ENCODE measurements at places on chromosomes 11 and 22.
A peak's percentile ranks its signal among the peaks of the same experiment; 100 is the strongest.

DNA sequence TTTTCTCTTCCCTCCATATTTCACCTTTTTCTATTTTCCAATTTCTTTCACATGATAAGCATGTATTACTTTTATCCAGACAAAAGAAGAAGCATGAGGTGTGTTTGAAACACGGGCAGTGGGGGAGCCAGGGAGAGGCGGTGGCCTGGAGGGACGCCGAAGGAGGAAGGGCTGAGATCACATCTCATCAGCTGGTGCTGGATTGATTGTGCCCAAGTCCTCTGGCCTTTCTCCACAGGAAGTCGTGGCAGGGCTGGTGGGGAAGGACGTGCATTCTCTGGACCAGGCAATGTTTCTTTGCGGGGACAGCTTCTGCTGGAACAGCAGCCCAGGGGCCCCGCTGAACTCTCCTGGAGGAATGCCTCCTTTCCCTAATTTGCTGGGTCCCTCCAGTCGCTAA, 82.9 kb downstream of the MIAT start:
- DNase-seq, result no peak

GRCh38 chr11:95791709-95792033, 1.4 kb downstream of the CEP57 start:
- no peak for DNase-seq

GRCh38 chr11:47378836-47379170, 456 bp upstream of the SPI1 start:
- no peak for DNase-seq

GRCh38 chr11:36577373-36577772, 9.6 kb downstream of the RAG1 start:
- no peak for DNase-seq

GRCh38 chr11:12454782-12455181, 77.4 kb downstream of the PARVA start:
- no peak for DNase-seq

DNA sequence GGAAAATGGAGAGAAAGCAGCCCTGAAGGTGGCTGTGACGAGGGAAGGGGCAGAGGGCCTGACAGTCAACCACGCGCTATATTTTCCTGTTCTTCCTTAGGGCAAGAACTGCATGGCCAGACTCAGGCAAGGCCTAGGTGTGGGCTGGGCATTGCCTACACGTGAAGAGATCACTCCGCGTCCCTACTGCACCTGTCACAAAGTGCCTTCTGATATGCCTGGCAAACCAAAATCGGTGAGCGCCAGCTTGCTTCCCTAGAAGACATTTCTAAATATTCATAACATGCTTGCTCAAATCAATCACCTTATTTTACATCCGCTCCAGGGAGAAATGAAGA, 6.3 kb downstream of the TMEM121B start:
- no peak for DNase-seq

GRCh38 chr22:37803639-37804351, 3.9 kb upstream of the GCAT start:
- no peak for DNase-seq

GRCh38 chr11:111416231-111416960, 37.3 kb upstream of the POU2AF1 start:
- no peak for DNase-seq

DNA sequence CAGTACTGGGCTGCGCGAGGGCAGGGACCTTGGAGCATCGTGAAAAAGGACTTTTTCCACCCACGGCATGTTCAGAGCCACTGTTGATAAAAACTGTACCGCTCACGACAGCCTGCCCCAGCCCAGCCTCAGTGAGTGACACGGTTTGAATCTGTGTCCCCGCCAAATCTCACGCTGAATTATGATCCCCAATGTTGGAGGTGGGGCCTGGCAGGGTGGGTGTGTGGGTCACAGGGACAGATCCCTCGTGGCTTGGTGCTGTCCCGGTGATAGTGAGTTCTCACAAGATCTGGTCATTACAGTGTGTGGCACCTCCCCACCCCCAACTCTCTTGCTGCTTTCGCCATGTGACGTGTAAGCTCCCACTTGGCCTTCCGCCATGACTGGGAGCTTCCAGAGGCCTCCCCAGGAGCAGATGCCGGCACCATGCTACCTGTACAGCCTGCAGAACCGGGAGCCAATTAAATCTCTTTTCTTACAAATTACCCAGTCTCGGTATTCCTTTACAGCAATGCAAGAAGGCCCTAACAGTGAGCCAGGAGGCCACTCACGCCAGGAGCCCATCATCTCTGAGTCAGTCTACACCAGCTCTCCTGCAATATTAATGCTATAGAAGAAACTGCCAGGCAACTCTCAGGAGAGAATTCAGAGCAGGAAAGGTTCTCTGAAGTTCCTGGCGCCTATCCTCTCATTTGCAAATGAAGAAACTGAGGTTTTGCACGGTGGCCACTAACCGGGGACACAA, 1.3 kb downstream of the TOLLIP start:
- DNase-seq, result peak; percentile 48

DNA sequence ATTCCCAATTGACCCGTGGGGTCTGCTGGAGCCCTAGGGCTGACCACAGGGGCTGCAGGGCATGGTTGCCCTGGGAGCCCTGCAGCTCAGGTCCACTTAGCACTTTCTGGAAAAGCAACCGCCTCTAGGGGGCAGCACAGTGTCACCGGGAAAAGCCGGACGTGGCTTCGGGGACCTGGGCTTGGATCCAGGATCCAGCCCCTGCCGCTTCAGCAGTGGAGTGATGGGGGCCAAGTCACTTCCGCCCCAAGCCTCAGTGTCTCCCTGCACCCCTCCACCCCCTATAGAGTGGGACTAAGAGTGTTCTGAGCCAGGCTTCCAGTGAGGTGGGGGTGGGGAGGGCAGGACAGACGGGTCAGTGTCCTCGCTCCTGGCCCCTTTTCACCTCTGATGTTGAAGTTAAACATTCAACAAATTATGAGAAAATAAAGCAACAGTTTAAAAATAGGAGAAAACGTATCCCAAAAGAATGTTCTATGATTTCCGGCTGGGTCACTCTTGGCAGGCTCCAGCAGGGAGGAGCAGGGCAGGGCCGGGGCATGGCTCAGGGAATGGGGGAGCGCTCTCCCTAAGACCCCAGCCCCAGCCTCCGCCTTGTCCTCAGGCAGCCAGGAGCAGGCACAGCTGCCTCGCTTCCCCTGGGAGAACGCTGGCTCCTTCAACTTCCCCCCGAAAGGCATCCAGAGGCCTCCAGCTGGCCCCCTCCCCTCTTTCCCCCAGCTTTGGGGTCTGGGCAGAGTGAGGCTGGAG, 96.5 kb upstream of the FGF3 start:
- peak; percentile 75 for DNase-seq

GRCh38 chr11:116797816-116798215, 6.1 kb upstream of the APOA5 start:
- DNase-seq, result no peak

DNA sequence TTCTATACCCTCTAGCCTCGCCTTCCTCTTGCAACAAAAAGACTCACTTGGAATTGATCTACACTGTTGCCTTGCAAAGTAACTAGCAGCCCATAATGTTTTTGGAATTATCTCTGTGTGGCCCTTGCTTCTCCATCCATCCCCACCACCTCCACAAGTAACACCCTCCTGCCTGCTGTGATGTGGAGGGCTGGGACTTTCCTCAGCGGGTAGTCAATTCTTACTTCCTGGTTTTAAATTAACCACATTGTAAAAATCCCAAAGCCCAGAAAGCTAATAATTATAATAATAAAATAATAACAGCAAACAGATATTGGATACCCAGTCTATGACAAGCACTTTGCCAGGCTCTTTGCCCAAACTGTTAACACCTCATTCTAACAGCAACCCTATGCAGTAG, 40.8 kb upstream of the GALNT18 start:
- no peak for DNase-seq

- no peak for DNase-seq
Measured at GRCh38 chr11:61996933-61997332, 29.5 kb upstream of the FTH1 start.

DNA sequence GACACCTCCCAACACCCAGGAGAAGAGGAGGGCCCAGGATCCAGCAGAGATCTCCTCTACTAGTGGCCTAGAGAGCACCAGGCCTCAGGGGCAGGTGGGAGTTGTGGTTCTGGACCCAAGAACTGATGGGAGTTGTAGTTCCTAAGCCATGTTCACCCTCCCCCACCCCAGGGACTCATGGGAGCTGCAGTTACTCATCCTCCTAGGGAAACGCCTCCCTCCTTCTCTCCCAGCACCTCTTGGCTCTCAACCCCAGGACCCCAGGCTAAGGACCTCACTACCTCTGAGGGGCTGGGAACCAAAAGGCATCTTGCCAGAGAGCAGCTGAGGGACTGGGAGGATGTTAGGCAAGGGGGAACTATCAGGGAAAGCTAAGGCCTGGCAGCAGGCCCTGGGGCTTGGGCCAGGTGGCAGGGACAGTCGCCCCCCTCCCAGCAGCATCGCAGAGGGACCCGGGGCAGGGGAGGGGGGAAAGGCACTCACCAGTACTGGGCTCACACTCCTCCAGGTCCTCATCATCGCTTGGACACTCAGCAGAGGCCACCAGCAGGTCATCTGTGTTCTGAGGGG, 28.9 kb downstream of the SLC22A12 start:
- peak; percentile 63 for DNase-seq

GRCh38 chr11:2301631-2302305, at the start of the genes C11orf21 and TSPAN32:
TSS of gene C11orf21 (minus strand) at chr11:2301918. CDS start at chr11:2301808, 110 bp downstream.
TSS of gene TSPAN32 (plus strand) at chr11:2302013. CDS start at chr11:2302150, 137 bp downstream.
- DNase-seq, result no peak

GRCh38 chr11:67240576-67241389, 25.5 kb upstream of the GRK2 start:
- DNase-seq, result peak; percentile 84

GRCh38 chr22:27801202-27801615, 347 bp downstream of the MN1 start:
- peak; percentile 56 for DNase-seq

- DNase-seq, result no peak
Measured at GRCh38 chr22:50723991-50724390, 14.0 kb upstream of the ACR start.

GRCh38 chr11:134738581-134738980, 326.5 kb upstream of the B3GAT1 start:
- DNase-seq, result no peak

DNA sequence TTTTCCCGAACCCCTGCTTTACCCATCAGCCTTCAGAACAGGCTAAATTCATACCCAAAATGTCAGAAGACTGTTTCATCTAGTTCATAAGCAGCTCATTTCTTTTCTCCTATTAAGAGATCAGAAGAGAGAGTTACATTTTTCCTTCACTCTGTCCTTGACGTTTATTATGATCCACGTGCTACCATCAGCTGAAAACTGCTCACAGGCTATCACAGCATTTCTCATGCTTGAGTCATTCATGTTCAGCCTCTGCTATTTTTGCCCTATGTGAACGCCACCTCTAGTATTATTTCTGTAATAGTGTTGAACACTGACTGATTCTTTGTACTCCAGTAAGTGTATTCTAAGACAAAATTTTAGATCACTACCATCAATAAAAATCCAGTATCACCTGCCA, 51.9 kb downstream of the SLC1A2 start:
- peak; percentile 83 for DNase-seq

GRCh38 chr11:86211619-86212018, 32.9 kb upstream of the EED start:
- no peak for DNase-seq

GRCh38 chr22:44286646-44287045, 26.1 kb downstream of the SHISAL1 start:
- DNase-seq, result no peak

DNA sequence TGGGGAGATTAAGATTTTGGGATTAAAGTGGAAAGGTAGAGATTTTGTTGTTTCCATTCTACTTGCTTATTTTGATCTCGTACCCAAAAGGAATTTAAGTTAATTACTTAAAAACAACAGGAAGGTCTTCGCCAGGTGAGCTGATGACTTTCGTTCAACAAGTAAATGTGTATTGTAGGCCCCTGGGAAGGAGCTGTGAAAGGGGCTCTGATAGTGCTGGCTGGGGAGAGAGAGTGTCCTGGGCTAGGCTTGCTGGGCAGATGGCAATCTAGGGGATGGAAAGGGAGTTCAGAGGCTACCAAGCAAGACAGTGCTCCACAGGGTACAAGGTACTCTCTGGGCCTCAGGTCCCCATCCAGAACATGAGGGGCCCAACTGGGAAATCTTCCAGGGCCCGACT, 189.4 kb downstream of the CEP164 start:
- no peak for DNase-seq

DNA sequence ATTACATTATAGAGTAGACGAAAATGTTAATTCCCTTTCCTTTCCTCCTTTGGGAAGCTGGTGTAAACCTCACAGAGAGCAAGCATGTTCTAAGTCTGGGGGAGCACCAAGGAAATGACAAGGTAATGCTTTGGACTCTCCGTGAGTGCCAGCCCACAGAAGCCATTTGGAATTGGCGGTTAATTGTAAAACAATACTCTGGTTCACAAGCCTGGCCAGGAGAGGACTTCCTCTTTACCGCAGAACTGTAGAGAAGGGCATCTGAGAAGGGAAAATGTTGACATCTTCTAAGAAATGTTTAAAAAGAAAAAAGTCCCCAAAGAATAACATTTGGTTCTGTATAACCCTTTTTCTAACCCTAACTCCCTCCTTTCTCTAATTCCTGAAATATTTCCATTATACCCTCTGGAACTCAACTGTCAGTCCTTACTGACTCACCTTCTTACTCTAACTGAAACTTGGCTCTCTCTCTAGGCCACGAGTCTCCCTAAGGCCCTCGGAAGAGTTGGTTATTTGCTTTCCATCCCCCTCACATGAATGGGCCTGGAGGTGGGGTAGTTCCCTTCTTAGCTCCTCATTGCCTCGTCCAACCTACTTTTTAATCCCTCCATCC, 379.8 kb downstream of the SOX6 start:
- peak; percentile 70 for DNase-seq
